Activated CD4-positive, alpha-beta T cell treated with anti-CD3 and anti-CD28 coated beads, Interleukin-10, Interleukin-2, amounts not matched to agents 100 ng/mL and 50 ng/mL, durations not matched to agents 16 hours and 8 hours (primary cell): ENCODE measurements at places on chromosomes 5 and 9.

- DNase-seq: no peak
These were observed 800.8 kb upstream of the TYRP1 start for GRCh38 chr9:11892401-11892800.

- DNase-seq: no peak
These were observed 72.1 kb upstream of the ZNF618 start for GRCh38 chr9:113803811-113804589.

DNA sequence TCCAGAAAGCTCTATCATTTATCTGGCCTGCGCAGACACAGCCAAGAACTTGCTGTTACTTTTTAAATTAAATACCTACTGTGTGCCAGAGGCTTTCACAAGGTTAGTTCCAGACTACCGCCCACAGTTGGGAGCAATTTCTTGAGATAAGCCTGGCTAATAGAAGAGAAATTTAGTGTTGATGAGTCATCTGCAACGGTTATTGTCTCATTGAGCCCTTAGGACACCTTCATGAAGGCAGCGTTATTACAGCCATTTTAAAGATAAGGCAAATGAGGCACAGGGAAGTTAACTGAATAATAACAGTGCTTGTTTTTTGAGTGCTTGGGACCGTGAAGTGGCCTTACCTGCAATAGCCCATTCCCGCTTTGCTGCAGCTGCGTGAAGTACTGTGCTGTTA lies 292.9 kb upstream of the MSX2 start:
- DNase-seq: no peak

GRCh38 chr9:98247831-98248657 lies 7.4 kb downstream of the TBC1D2 start:
- DNase-seq: no peak

DNA sequence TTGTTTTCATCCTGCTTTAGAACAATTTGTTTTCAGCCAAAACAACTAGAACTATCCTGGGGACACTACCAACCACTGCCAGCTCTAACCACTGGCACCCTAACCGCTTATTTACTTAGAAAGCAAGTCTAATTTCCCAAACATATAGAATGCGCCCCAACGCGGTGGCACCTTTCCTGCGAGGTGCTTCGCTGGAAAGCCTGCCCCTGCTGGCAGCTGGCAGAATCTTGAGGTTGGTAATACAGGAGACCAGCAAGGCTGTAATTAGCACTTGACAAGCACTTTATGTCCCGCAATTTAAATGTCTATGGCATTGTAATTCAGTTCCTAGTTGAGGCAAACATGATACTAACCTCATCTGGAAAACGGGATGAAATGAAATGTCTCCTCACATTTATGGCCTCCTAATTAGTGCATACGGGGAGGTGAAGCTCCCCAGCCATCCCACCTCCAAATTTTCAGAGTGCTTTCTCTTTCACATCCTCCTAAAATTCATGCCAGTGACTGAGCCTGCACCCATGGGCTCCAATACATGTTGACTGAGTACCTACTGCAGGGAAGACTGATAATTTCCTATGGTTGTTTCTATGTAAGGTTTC lies 30.4 kb downstream of the GABBR2 start:
- peak; percentile 36 for DNase-seq

DNA sequence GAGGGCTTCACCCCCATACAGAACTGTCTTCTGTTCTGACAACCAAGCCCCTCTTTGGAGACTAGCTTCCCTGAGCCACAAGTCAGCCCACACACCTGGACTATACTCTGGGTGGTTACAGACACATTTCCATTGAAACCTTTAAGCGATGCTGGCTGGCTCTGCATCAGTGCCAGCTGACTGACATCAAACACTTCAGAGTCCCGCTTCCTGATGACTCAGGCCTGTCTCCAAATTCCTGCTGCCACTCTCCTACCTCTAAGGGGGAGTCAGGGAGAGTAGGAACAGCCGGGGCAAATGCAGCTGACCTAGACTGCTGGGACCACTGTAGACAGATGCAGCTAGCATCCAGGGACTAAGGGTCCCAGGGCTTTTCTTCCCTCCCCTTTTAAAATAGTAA lies 59.4 kb downstream of the SIL1 start:
- DNase-seq: no peak

- DNase-seq: no peak
These were observed 296.2 kb downstream of the SPATA31D1 start for GRCh38 chr9:82284758-82285157.
